ENCODE measurements at places on chromosomes 7 and 10.
A peak's percentile ranks its signal among the peaks of the same experiment; 100 is the strongest.

DNA sequence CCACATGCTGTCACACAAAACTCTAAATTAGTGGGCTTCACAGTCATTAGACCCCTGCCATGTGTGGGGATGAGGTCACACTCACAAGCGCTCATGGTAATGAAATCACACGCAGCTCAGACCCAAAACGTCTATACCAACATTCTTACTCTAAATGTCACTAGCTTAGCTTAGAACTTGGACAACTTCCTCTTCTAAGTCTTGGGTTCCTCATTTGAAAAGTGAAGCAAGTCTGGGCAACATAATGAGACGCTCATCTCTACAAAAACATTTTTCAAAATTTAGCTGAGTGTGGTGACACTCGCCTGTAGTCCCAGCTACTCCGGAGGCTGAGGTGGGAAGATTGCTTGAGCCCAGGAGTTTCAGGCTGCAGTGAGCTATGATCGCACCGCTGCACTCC lies 92.7 kb upstream of the MACROH2A2 start:
- no peak for DNase-seq

DNA sequence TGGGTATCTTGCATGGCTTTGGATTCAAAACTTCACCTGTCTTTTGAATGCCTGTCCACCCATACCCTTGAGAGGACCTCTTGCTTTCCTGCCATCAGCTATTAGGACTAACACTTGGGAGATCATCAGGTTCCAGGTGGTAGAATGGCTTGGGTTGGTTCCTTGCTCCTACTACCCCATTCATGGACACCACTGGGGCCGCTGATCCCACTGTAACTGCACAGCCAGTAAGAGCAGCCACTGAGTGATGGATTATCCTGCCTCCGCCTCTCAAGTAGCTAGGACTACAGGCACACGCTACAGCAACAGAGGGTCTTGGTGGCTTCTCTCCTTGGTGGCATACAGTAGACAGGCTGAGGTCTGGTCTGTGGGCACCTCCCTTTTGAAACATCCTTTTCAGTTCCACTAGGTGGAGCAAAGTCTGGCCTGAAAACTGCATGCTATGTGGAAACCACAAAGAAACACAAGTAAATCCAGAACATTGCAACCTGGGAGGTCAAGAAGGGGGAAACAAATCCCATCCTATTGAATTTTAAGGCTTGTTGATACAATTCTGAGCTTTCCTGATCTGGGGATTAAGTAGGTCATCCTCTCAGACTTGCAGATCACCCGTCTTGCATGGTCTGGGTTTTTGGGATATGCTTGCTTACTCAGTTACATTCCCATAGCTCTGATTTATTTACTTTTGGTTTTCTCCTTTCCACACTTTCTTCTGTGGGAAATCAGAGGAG lies 9.4 kb downstream of the WBP1L start:
- DNase-seq = no peak

GRCh38 chr7:42574685-42575084 lies 337.2 kb downstream of the C7orf25 start:
- no peak for DNase-seq

DNA sequence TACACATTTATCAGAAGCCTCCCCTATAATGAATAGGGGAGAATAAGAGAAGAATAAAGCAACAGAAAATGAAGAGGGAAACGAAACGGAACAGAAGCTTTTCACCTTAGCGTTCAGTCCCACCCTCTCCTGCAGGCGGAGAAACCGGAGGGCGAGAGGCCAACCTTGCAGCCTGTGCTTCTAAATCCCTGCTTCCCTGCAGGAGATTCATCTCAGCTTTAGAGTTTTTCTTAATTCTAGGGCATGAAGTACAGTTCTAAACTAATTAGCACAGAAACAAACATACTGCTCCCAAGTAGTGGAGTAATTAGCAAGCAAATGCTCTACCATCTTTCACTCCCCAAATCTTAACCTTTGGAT lies 107.2 kb downstream of the CUBN start:
- no peak for DNase-seq

DNA sequence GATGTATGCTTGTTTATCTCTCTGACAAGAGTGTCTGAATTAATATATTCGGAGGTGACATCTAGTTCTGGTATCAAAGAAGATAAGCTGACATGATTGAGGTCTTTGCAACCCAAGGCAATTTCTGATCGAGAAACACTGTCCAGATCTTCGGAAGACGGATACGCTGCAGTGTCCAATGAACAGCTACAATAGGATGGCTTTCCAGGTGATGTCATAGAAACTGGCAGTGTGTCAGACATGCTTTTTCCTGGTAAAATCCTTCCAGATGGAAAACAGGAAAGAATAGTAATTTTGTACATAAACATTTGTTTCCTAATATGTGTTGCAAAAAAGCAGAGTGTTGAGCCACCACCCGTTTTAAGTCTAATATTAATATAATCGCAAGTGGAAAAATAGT lies 33.4 kb downstream of the VWDE start:
- DNase-seq = no peak

DNA sequence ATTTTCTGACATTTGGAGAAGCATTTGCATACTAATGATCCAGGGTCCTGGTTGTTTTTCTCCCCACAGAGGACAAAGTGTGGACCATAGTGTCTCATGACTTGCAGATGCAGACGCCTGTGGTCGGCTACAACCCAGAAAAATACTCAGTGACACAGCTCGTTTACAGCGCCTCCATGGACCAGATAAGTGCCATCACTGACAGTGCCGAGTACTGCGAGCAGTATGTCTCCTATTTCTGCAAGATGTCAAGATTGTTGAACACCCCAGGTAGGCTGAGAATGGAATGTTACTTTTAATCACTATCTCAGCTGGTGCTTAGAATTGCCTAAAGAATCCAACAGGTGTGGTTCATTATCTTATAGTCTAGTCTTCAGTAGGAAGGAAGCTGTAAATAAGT lies 951.5 kb upstream of the C7orf33 start:
- DNase-seq = no peak

DNA sequence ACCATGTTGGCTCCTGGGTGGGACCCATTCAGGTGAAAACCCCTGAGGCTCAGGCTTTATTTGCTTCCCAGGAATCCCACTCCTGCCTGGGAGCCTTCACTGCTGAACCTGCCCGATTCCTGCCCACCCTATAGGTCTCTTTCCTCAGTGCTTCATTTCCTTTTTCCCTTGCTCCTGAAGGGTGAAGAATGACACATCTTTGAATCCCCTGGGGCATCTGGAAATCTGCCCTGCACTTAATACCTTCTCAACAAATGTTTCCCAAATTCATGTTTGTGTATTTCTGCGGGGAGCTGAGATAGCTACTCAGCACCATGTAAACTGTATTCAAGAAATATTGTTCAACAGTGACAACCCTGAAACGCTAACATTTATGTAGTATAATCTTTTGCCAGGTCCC lies 10.3 kb upstream of the PCBD1 start:
- no peak for DNase-seq

GRCh38 chr7:157937406-157937805 lies 600.6 kb downstream of the DNAJB6 start:
- no peak for DNase-seq

DNA sequence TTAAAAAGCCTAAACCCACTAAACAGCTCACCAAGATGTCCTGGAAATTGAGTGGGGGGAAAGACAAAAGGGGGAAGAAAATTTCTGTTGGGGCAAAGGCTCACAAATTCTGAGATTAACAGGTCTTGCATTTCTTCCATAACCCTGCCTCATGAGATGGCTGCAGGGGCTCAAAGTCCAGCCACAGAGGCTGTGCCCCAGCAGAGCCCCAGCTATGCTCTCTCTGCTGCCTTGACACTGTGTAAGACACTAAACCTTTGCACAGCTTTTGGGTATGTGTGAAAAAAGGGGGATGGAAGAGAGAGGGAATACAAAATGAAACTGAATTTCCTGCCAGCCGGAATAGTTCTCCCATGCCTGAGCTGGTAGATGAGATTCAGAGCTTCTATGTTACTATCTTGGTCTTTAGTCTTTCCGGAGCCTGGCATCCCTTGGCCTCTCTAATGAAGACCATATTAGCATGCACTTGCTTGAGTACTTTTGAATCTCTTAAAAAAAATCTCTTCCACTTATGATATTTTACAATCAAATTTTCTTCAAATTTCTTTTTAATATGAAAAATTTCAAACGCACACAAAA lies 240.0 kb upstream of the IMMP2L start:
- no peak for DNase-seq

DNA sequence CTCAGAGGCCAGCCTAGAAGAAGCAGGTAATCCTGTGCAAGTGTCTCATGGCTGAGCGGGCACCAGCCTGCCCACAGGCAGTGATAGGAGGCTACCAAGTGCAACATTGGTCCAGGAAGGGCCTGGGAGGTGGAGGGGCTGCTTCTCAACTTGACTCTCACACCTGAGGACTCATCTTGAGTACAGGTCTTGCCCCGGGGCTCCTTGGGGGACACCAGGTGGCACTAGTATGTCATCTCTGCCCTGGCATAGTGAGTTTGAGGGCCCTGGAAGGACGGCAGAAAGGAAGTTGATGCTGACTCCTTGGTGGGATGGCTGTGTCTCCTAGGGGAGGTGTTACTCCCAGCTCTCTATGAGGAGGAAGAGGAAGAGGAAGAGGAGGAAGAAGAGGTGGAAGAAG lies 2.3 kb downstream of the CCDC136 start:
- peak; percentile 51 for DNase-seq

DNA sequence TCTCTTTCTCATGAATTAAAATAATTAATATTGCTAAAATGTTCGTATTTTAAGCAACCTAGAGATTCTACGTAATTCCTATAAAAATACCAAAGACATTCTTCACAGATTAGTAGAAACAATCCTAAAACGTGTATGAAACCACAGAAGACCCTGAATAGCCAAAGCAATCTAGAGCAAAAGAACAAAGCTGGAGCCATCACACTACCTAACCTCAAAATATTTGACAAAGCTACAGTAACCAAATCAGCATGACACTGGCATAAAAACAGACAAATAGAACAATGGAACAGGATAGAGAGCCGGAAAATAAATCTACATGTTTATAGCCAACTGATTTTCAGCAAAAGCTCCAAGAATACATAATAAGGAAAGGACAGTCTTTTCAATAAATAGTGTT lies 105.5 kb upstream of the PTN start:
- no peak for DNase-seq

DNA sequence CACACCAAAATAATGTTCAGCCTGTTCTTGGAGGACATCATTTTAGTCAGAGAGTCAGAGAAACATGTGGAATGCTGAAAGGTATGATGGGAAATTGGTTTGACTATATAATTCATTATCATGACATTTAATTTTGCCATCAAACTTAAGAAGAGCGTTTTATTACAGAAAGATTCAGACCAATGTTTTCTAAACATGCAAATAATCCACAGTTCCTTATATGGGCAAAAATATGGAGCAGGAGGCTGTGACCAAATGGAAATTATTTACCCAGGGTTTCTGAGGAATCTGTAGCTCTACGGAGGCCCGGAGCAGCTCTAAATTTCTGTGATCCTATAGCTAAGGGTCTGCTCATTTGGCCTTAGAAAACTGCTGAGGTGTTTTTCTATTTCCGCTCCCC lies 33.2 kb downstream of the LAMB4 start:
- no peak for DNase-seq

- no peak for DNase-seq
Observed at GRCh38 chr7:69820479-69821192, 222.4 kb downstream of the AUTS2 start.

GRCh38 chr10:63474488-63474887 lies 8.7 kb upstream of the JMJD1C start:
- no peak for DNase-seq

- DNase-seq = no peak
Observed at GRCh38 chr10:49679480-49679893, at the start of gene C10orf53. C10orf53 (plus strand) TSS chr10:49679651; CDS start chr10:49679698, 47 bp downstream.

- peak; percentile 40 for DNase-seq
Observed at GRCh38 chr7:140156460-140157080, 20.2 kb downstream of the KDM7A start.

DNA sequence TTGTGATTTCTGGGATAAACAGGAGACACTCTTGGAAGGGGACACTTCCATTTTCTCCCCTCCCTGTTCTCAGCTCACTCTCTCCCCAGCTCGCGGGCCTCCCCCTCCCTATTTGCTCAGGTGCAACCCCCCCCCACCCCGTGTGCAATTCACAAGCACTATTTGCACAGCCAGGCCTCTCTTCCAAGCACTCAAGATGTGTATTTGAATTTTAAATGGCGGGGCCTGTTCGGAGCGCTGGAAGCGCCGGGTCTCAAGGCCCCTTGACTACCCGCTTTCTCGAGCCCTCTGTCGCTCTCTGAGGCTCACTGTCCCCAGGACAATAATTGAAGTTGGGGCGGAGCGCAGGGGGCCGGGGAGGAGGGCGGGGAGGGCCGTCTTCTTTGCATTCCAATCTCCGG lies 7.8 kb downstream of the SHH start:
- no peak for DNase-seq

GRCh38 chr10:26970667-26971066 lies 109.9 kb upstream of the ABI1 start:
- no peak for DNase-seq

- DNase-seq = no peak
Observed at GRCh38 chr10:13717571-13717935, 130.8 kb downstream of the PRPF18 start.

DNA sequence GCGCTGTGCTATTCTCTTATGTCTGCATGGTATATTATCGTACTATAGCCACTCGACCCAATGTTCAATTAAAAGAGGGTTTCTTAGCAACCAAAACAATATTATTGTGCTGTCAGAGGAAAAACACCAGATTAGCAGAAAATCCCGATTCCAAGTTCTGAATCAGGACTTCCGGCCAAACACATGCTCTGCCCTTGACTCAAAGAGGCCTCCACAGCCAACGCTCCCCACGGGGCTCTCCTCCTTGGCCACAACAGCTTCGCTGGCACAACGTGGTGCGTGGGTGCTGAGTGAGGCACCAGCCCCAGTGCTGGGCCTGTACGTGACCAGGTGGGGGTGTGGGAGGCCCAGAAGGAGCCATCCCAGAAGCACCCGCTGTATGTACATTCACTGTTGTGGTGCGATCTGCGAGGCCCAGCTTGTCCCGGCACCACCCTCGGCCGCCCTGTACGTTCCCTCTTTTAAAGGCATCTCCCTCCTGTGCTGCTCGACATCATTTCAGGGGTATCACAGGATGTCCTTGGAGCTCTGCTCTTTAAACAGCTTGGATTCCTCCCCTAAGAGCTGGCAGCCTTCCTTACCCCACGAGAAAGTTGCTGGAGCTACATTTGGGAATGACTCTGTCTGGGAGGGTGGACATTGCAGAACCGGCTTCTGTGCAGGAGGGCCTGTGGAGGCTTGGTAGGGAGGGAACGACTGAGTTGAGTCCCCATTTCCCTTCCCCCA lies 736.2 kb downstream of the PARD3 start:
- no peak for DNase-seq

GRCh38 chr7:88806280-88807037 lies 10.9 kb upstream of the TEX47 start:
- no peak for DNase-seq
